HFFc6 (cell line): ENCODE measurements at places on chromosomes 5 and 9.

DNA sequence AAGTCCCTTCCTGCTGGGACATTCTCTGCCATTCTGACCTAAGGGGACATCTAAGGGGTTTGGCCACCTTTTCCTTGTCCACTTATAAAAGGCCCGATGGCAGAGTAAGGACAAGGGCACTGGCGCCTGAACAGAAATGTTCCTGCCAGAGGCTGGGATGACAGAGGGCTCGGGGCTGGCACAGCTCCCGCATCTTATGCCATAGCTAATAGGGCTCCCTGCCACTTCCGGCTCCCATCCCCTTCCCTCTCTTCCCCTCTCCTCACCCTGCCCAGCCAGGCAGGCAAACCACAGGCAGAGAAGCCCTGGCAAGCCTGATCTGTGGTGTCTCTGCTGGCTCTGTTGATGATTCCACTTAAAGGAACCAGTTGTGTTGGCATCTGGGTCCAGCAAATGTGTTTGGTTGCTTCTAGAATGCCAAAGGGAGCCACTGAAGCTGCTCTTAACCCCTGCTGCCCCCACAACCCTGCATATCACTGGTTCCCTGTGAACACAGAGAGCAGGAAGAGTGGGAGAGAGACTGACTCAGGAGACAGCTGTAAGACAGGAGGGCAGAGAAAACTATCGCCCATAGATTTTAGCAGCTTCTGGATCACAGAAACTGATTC is 18.4 kb upstream of the ADRA1B start:
- DNase-seq, result no peak

DNA sequence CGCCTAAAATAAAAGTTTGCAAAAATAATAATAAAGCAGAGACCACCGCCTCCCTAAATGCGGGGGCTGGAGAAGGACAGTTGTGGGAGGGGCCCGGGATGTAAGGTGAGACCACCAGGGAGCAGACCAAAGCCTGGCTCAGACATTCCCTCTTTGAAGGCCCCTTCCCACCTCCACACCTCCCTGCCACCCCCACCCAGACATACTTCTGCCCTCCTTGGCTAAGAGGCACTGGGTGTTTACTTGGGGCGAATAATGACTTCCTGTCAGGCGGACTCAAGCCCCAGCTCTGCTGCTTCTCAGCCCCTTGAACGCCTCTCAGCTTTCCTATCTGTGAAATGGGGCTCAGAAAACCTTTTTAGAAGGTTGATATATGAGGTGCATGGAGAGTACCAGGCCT is 58.8 kb upstream of the GGTA1 start:
- DNase-seq, result no peak

DNA sequence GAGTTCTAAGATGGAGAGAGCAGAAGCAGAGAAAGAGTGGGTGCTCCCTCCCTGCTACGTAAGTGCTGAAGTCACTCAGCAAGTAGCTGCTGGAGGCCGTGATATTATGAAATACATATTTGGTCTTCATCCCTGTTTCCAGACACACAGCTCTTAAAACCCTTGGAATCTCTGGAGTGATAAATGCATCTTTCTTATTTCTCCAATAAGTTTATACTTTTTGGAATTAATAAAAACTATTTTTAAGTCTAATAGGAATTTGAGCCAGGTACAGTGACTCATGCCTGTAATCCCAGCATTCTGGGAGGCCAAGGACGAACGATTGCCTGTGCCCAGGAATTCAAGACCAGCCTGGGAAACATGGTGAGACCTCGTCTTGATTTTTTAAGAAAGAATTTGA is 60.6 kb downstream of the AUH start:
- peak; percentile 9 for DNase-seq

GRCh38 chr9:137017791-137018497 is 10.1 kb downstream of the ABCA2 start:
- DNase-seq, result no peak

DNA sequence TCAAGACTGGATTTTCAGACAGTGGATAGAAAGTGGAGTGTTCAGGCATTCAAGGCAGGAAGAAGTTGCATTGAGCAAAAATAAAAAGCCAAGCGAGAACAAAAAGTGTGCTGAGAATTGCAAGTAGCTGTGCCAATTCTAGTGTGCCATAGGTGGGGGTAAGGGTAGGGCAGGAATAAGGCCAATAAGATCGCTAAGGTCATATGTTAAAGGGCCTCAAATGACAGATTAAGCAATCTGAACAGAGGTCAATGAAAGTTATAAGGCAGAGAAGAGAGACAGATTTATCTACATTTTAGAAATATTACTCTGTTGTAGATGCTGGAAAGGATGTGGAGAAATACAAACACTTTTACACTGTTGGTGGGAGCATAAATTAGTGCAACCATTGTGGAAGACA is 36.4 kb downstream of the NADK2 start:
- no peak for DNase-seq

DNA sequence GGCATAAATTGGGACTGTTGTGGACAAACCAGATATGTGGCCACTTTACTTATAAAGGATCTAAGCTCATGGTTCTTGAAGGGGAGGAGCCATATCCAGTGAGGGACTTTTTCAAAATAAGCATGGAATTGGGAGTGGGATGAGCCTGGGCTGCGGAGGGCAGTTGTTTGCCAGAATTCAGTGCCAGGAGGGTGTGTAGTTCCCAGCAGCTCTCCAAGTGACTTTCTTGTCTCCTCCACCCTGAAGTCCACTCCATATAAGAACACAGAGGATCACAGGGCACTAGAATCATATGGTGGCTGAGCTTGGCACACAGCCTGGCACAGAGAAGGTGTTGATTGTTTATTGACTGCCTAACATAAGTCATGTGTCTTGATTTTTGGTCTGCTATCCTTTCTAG is 121.1 kb downstream of the CAVIN4 start:
- no peak for DNase-seq

- no peak for DNase-seq
Observed at GRCh38 chr5:139634541-139634940, 13.6 kb upstream of the CXXC5 start.

DNA sequence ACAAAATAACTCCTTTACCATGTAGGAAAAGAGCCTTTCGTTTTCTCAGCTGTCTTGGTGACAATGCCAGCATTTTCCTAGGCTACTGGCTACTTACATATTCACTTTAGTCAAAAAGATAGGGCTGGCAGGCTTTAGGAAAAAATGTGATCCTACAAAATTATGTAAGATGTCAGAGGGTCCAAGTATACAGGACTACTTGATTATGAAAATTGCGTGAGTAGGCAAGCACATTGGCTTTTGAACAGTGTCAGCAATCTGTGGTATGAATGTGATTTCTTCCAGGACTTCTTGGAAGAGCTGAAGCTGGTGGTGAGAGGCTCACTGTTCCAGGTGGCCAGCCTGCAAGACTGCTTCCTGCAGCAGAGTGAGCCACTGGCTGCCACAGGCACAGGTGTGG is 22.8 kb downstream of the THBS4 start:
- no peak for DNase-seq

- no peak for DNase-seq
Observed at GRCh38 chr9:128702949-128703615, 779 bp downstream of the PKN3 start.

- no peak for DNase-seq
Observed at GRCh38 chr9:114117996-114118830, 19.1 kb upstream of the KIF12 start.

DNA sequence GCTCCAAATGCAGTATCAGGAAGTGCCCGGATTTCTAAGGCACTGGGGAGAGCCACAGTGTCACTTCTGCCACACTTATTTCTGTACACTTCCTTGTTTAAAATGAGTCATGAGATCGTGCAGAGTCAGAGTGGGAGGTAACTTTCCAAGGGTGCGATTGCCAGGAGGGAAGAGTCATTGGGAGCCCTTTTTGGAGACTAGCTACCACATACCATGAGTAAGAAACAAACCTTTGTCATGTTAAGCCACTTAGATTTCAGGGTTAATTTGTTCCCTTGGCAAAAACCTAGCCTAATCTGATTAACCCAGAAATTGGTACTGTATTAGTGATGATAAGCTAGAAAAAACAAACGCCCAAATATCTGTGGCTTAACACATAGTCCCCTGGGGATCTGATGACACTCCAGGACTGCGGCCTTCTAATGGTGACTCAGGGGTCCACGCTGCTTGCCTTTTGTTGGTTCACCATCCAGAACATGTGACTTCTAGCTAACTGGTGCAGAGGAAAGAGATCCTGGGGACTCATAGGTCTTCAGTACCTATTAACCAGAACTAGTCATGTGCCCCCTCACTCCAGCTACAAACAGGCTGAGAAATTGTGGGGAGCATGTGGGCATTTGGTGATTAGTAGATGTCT is 48.6 kb upstream of the TLE1 start:
- DNase-seq, result peak; percentile 93

DNA sequence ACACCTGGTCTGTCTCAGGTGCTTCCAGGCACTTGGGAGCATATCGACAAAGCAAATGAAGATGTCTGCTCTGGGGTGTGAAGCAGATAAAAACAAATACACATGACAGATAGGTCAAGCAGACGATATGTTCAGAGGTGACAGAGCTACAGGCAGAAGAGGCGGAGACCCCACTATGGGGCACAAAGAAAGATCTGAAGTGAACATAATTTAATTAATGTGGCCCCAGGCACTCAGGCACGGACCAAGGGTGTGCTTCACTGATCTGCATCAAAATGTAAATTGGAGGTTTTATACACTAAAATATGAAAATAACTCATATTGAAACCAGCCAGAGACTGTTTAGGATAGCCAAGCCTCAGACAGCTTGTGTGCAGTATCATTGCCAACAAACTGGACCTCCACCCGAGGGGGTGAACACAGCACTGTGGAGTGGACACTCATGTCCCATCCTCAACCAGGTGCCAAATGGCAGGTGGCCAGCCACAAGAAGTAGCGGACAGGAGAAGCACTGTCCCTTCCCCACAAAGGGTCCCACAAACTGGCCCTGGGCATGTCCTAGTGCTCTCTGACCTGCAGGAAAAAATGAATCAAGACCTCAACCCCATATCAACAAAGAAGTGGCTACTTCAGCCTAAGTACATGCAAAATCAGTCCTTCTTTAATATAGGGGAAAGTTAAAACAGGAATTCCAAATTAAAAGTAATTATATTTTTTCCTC is 29.2 kb downstream of the ROR2 start:
- DNase-seq, result no peak

DNA sequence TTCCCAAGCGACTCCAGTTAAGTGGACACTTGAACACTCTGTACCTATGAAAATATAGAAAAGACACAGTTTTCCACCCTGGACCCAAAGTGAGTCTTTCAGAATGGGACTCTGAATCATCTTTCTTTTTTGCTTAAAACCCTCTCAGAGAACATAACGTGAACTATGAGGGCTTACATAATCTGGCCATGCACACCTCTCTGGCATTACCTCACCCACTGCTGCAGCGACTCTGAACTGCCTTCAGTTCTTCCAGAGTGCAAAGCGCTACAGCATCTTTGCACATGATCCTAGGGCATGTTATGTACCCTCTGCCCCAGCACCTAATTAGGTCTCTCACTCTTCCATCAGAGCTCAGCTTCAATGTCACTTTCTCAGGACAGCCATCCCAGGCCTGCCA is 186.2 kb downstream of the RORB start:
- DNase-seq, result no peak

DNA sequence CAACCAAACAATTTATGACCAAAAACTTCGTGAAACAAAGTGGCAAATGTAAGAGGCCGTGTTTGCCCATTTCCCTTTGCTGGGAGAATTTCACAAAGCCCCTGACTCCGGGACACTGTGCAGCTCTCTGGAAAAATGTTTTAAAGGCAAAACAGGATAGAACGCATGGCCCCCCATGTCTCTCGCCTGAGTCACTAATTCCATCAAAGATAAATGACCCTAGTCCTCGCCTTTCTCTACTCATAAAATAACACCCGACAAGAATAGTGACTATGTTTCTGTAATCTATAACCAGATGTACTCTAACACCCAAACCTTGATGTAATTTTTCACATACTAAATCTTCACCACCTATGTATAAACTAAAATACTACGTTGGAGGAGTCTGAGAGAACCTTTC is 55.7 kb upstream of the SAP30L start:
- DNase-seq, result no peak

DNA sequence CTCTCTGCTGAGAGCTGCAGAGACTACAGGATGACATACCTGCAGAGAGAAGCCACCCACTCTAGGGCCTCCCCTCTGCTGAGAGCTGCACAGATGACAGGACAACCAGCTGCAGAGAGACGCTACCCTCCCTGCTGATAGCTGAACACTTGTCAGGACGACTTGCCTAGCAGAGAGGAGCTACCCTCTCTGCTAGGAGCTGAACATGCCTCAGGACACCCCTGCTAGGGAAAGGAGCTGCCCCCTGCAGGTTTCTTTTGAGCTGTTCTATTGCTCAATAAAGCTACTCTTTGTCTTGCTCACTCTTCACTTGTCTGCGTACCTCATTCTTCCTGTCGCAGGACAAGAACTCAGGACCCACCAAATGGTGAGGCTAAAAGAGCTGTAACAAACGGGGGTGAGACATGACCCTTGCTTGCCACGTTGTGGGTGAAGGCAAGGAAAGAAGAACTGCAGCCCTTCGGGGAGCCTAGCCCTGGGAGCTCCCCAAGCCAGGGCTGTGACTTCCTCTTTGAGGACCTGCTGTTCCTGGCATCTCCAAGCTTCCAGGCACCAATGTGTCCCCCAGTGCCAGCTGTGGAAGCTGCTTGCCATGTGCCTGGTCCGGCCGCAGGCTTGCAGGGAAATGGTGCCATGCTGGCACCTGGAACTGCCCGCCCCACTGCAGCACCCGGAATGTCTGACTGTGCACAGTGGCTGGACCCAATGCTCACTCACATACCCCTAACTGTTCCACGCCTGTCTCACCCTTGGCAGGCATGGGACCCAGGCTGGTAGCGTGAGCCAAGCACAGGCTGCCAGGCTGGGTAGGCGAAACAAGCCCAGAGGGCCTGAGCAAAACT is 5.1 kb upstream of the TESK1 start:
- DNase-seq, result no peak

- no peak for DNase-seq
Observed at GRCh38 chr9:114869378-114869777, 61.0 kb downstream of the TNFSF8 start.

GRCh38 chr5:143435210-143435657 is 31.7 kb upstream of the NR3C1 start:
- DNase-seq, result no peak

- no peak for DNase-seq
Observed at GRCh38 chr5:179585941-179586401, 35.6 kb downstream of the RUFY1 start.

GRCh38 chr5:76544268-76544926 is 78.8 kb downstream of the F2RL2 start:
- DNase-seq, result peak; percentile 6

- DNase-seq, result no peak
Observed at GRCh38 chr9:106310782-106311181, 552.2 kb upstream of the ZNF462 start.

DNA sequence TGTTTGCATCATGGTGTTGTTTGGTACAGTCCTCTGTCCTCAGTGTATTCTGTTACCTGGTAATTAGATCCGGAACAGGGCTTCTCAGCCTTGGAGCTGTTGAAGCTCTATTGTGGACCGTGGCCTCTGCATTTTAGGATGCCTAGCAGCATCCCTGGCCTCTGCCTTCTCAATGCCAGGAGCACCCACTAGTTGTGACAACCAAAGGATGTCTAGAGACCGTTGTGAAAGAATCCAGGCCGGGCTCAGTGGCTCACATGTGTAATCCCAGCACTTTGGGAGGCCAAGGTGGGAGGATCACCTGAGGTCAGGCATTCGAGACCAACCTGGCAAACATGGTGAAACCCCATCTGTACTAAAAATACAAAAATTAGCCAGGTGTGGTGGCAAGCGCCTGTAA is 159.6 kb downstream of the CACNA1B start:
- DNase-seq, result no peak
